ENCODE measurements at places on chromosomes 2 and 18.

DNA sequence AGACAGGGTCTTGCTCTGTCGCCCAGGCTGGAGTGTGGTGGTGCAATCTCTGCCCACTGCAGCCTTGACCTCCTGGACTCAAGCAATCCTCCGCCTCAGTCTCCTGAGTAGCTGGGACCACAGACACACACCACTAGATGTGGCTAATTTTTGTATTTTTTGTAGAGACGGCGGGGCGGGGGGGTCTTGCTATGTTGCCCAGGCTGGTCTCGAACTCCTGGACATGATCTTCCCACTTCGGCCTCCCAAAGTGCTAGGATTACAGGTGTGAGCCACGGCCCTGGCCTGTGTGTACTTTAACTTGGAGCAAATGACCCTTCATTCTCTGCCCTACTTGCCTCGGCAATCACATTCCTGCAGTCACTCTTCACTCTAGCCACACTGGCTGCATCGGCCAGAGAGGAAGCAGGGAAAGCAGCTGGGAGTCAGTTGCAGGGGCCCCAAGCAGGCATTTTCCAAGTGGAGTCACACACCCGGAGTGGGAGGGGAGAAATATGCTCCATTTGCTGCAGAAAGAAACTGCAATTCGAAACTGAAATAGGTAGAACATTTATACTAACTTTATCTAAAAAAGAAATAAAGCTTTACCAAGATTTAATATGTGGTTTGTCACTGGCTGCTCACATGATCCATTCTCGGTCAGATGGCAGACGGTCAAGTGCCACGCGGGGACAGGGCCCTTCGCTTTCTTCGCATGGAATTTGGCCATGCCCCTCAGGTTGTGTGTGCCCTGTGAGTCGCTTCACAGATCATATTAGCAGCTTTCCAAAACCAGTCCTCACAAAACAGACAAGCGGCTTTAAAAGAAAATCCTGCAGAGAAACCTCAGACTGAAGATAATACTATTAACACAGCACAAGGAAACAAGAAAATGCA lies 37.1 kb downstream of the FAM161A start:
- DNase-seq, result no peak

GRCh38 chr18:74995419-74995736 lies 213.6 kb downstream of the PTGR3 start:
- no peak for DNase-seq

DNA sequence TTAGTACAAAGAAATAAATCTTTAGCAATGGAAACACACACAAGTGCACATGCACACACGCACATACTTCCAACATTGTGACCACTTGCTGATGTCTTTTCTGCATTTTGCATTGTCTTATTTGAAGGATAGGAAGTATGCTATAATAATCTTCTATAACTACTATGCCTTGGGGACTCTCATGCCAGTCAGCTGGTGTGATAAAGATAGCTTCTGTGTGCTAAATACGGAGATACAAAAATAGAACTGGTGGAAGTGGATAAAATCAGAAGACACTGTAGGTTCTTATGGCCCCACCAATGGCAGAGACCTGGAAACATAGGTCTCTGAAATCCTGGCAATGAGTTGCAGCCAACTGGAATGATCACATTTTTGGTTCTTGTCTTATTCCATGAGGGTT lies 31.5 kb upstream of the RASGRP3 start:
- DNase-seq, result no peak

- DNase-seq, result no peak
Observed at GRCh38 chr2:221571025-221571550, 1.0 kb downstream of the EPHA4 start.

- peak; percentile 77 for DNase-seq
Observed at GRCh38 chr18:77208964-77209363, 40.7 kb upstream of the GALR1 start.

DNA sequence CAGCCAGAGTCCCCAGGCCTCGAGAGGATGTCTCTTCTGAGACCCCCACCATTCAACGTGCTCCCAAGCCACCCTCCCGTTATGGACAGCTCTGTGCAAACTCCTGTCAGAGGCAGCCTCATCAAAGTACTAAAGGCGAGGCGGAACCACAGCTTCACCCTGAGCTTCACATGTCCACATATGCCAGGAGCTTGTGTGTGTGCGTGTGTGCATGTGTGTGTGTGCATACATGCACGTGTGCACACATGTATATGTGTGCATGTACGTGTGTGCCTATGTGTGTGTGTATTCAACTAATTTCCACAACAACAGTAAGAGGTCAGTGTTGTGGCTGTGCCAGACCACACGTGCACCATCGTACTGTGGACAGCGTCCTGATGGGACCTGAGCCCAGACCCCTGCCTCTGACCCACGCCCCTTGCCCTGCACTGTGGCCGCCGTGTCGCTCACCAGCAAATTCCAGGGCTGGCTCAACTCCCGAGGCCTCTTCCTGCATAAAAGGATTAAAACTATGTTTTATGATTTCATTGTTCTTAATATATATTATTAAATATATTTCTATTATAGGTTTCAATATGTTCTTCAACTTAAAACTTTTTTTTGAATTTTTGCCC lies 444.8 kb downstream of the EIPR1 start:
- no peak for DNase-seq

DNA sequence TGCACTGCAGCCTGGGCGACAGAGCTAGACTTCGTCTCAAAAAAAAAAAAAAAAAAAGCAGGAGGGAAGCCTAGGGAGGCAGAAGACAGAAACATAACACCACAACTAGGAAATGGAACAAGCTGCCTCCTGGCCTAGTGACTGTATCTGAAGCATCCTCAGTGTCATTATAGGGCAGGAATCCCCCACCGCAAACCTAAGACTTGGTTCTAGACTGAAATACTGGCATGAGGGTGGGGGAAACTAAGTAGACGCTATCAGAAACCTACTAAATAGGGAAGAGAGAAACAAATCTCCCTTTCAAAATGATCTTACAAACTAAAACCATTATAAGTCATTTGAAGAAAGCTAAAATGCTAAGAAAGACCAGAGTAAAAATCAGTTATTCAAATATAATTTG lies 16.4 kb upstream of the SMAD2 start:
- no peak for DNase-seq

DNA sequence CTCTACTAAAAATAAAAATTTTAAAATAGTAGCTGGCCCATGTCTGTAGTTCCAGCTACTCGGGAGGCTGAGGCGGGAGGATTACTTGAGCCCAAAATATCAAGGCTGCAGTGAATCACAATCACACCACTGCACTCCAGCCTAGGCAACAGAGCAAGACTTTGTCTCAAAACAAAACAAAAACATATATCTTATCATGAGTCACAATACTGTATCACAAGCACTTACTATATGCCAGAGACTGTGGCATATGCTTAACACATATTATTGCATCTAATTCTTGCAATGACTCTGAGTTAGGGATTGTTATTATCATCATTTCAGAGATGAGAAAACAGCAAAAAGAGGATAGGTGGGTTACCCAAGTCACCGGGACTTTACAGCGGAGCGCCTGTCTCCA lies 29.5 kb upstream of the TMEM37 start:
- no peak for DNase-seq

- DNase-seq, result no peak
Observed at GRCh38 chr2:178363252-178363651, 87.7 kb downstream of the PRKRA start.

GRCh38 chr2:198762441-198762840 lies 695.3 kb downstream of the SATB2 start:
- no peak for DNase-seq

DNA sequence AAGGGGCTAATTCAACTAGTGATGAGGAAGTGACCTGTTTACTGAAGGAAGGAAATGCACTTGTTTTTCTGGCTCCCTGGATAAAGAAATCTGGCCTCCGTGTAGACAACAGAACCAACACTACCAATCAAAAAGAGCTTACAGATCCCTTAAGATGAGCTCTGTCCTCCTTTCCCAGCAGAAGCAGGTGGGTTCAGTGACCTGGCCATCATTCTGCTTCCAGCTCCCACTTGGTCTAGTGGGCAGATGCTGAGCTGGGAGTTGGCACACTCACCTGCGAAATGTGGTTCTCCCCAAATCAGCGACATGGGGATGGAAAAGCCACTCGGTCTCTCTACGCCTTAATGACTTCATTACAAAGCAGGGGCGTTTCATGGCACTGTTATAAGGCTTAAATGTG lies 132.6 kb downstream of the AFF3 start:
- no peak for DNase-seq

GRCh38 chr2:177171418-177171865 lies 41.2 kb upstream of the HNRNPA3 start:
- DNase-seq, result no peak

DNA sequence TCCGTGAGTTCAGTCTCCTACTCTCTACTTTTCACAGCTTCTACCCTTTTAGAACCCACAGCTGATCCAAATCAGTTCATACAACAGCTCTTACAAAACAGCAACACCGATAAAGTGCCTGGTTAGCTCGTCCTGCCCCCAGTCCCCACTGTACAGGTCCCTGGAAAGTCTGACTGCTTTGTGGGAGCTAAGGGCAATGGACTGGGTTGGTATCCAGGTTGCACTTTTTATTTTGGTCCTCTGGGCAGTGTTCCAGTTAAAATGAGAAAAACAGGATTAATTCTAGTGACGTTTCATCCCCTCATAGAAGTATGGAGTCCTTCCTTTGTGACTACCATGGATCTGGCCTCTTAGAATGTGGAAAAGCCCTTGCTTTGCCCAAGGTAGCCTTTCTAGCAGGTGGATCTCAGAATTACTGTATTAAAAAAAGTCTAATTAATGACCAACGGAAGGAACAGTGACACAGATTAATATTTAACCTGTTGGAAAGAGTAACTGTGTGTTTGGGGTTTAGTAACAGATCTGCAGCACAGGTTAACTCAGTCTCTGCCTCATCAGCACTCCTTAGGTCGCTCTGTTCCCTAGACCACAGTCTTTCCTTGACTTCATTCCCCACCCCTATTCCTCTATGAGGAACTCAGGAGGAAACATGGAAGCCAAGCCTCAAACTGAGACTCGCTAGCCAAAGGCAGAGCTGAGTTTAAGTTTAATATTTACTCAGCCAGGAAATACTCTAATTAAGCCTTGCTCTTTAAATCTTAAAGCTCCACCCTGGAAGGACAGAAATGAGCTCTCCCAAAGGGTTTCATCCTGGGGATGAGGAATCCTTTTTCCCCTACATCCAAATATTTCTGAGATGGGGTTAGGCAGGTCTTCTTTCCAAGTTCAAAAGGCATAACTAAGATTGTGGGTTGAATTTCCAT lies 52.8 kb upstream of the ITGA6 start:
- no peak for DNase-seq

DNA sequence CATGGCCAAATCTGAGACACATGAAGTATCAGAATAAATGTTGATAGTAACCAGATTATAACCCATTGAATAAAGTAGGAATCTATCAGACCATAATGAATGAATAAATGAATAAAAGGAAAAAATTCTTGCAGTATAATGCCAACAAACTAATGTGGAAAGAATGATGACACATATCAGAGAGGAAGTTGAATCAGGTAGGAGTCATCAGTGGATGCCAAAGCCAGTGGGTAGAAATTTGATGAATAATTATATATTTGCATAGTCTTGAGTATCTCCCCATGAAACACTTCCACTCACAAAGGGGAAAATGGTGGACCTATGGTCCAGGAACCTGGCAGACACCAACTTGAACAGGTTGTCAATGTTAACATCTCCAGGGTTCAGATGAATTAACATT lies 68.6 kb downstream of the GALNT3 start:
- no peak for DNase-seq

- no peak for DNase-seq
Observed at GRCh38 chr18:33123862-33124518, 316.5 kb downstream of the CCDC178 start.

DNA sequence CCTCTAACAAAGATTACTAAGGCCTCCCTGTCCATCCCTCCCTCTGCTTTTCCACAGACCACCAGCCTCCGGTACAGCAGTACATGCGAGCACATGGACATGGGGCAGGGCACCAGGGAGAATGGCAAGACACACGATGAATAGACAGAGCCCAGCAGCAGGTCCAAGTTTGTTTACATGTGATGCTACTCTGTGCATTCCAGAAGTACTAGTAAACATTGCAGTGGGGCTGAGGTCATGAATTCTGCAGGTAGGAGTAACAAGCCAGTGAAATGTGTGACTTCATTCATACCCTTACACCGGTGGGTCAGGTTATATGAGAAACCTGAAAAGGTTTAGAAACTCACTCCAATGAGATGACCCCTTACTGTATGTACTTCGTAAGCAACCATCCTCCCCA lies 205.7 kb downstream of the BCL11A start:
- no peak for DNase-seq

GRCh38 chr18:68342039-68342659 lies 372.8 kb downstream of the TMX3 start:
- DNase-seq, result no peak

GRCh38 chr2:120343100-120343432 lies 2.9 kb upstream of the INHBB start:
- no peak for DNase-seq

DNA sequence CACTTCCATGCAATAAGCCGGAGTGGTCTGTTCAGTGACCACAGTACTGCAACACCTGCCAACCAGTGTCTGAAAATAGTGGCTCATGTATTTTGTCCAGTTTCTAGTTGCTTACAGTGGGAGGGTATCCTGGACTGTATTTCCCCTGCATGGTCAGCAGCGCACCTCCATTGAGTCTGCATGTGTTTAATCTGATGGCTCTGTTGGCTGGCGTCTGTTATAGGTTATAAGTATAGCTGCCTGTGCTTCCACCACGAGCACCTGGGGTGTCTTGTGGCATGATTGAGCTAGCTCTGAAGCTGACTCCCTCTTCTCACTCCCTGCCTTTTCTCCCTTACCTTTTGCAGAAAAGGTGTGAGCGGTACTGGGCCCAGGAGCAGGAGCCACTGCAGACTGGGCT lies 12.9 kb downstream of the PTPN18 start:
- no peak for DNase-seq

DNA sequence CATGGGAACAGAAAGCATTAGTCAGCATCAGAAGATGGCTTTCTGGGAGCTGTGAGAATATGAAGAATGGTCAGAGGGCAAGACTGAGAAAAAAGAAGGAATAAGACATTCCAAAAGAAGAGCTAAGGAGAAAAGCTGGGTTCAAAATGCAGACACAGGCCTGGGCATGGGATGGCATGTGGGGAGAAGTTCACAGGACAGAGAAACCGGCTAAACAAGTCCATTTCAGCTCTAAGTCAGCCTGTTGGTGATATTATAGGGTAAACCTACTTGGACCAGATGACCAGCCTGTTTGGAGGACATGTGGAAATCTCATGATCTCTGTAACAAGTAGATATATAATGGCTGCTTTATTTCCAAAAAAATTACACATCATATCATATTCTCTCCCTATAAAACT lies 91.7 kb upstream of the MEIS1 start:
- no peak for DNase-seq

GRCh38 chr2:70557171-70557838 lies 3.7 kb upstream of the TGFA start:
- DNase-seq, result no peak

GRCh38 chr18:58241877-58242276 lies 197.9 kb downstream of the NEDD4L start:
- no peak for DNase-seq

DNA sequence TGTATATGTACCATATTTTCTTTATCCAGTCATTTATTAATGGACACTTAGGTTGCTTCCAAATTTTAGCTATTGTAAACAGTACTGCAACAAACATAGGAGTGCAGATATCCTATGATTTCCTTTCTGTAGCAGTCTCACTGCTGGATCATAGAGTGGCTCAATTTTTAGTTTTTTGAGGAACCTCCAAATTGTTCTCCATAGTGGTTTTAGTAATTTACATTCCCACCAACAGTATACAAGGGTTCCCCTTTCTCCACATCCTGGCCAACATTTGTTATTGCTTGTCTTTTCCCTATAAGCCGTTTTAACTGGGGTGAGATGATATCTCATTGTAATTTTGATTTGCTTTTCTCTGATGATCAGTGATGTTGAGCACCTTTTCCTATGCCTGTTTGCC lies 114.3 kb downstream of the TMEM17 start:
- DNase-seq, result no peak
